ENCODE measurements at places on chromosomes 16 and 17.

DNA sequence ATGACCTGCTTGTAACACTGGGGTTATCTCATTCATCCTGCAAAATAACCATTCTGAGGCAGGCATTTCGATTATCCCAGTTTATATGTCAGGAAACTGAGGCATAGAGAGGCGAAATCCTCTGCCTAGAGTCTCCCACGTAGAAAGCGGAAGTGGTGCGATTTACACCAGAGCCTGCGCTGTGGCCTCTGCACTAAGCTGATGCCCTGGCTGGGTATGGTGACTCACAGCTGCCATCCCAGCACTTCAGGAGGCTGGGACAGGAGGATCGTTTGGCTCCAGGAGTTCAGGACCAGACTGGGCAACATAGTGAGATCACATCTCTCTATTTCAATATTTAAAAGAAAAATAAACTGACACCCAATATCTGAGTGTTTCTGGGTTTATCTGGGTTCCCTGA, 59.3 kb upstream of the BCO1 start:
- DNase-seq: no peak

GRCh38 chr17:65219124-65219523, 82.0 kb downstream of the RGS9 start:
- no peak for DNase-seq

GRCh38 chr17:11140501-11140900, 100.5 kb upstream of the SHISA6 start:
- no peak for DNase-seq

GRCh38 chr17:774313-774584, 7.8 kb downstream of the GLOD4 start:
- no peak for DNase-seq

DNA sequence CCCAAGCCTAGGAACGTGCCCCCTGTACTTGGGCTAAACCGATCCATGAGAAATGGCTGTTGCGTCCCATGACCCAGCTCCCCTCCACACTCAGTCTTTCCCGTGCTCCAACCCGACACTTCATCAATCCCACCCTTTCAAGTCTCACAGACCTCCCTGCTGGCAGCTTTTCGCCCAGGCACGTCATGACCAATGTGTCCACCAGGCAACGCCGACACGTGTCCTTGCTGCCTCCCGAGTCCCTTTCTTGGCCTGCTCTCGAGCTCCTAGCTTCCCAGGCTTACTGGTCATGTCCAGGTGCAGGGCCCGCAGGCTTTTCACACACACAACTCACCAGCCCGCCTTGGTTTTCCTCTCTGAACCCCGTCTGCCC, 12.2 kb downstream of the MNT start:
- DNase-seq: no peak

GRCh38 chr17:17883801-17884200, 47.0 kb upstream of the SREBF1 start:
- no peak for DNase-seq

DNA sequence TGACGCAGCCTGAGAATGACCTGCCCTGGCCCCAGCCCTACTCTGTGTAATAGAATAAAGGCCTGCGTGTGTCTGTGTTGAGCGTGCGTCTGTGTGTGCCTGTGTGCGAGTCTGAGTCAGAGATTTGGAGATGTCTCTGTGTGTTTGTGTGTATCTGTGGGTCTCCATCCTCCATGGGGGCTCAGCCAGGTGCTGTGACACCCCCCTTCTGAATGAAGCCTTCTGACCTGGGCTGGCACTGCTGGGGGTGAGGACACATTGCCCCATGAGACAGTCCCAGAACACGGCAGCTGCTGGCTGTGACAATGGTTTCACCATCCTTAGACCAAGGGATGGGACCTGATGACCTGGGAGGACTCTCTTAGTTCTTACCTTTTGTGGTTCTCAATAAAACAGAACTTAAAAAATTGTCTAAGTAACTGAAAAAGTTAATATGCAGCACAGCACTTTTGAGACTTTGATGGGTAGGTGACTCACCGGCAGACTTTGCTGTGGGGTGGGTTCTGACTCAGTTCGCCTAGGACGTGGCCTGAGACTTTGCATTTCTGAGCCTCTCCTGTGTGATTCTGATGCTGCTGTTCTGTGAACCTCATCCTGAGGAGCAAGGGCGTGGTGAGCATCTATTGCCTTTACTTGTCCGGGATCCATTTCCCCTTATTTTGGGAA, 5.7 kb downstream of the LAT start:
- no peak for DNase-seq

DNA sequence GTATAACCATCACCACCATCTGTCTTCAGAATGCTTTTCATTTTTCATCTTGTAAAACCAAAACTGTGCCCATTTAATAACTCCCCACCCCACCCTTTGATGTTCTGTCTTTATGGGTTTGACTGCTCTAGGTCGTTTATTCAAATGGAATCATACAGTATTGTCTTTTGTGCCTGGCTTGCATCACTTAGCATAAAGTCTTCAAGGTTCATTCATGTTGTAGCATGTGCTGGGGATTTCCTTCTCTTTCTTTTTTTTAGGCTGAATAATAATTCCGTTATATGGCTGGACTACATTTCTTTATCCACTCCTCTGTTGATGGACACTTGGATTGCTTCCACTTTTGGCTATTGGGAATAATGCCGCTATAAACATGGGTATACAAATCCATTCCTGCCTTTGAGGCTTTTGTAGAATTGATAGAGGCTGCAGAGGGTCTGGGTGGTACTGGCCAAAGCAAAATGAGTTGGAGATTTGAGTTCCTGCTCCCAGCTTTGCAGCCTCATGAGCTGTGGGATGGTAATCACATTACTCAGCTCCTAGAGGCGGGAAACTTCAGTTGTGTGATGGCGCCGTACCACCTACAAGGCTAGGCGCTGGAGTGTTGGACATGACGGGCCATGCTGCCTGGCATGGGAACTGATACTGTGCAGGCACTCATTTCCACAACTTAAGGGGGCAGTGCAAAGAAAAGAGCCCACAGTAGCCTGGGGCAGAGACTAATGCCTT, 64.8 kb downstream of the CLEC16A start:
- DNase-seq: no peak

DNA sequence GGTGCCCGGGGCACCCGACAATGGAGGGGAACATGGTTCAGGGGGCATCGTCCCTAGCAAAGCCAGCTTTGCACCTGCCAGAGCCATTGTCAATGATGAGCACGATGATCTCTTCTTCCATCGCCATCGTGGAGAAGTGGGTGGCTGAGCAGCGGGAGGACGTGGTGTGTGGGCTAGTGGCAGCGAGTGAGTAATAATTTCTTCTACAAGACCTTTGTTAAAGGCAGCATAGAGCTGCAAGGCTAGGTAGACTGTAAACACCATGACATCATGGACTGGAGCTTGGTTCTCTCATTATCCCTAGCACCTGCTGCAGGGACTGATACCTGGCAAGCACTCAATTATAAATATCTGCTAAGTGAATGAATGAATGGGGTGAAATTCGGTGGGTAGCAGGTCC, 6.7 kb upstream of the HEATR3 start:
- no peak for DNase-seq

GRCh38 chr17:64689106-64689505, 27.0 kb upstream of the SMURF2 start:
- DNase-seq: no peak

- DNase-seq: no peak
These were observed 1.1 kb downstream of the PARN start for GRCh38 chr16:14628806-14629611.

- no peak for DNase-seq
These were observed 62.7 kb downstream of the TEX2 start for GRCh38 chr17:64200080-64201032.

DNA sequence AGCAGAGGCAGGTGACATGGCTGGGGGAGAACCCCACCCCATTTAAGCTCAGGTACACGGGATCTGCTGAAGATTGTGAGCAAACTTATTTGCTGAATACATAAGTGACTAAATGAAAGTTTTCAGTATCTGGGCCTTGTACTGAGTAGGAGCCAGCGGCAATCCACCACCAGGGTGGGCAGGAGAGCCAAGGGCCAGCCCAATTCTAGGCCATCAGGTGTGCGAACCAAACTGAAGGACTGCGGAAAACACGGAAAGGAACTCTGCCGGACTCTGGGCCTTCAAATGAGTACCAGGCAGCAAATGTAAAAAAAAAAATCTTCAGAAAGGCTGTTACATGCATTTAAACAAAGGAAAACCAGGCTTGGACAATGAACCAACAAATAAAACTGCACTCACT, 19.7 kb downstream of the ARHGAP17 start:
- no peak for DNase-seq

- no peak for DNase-seq
These were observed 17.4 kb downstream of the RNF213 start for GRCh38 chr17:80277751-80278671.

GRCh38 chr17:72121164-72122009, 567 bp downstream of the SOX9 start:
- no peak for DNase-seq

DNA sequence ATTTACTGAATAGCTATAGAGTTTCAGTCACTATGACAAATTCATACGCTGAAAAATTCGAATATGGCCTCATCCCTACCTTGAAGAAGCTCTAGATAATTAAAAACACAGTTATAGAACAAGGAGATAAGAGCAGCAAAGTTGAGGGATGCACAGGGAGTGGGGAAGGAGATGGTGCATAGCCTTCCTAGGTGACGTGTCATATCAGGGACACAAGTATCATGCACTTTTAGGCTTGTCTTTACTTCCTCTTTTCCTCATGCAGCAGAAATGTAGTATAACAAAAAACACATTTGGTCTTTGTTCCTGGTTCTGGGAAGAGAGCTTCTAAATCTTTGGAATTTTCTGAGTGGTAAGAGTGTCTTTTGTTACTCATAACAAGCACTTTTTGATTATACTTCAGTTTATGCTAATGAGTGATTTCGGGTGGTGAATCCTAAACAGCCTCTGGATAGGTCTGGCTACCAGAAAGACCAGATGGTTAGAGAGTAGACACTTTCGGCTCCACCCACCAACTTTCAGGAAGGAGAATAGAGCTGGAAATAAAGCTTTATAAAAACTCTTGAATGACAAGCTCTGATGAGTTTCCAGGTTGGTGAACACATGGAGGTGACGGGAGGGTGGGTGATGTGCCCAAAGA, 341.4 kb downstream of the UTP18 start:
- no peak for DNase-seq

DNA sequence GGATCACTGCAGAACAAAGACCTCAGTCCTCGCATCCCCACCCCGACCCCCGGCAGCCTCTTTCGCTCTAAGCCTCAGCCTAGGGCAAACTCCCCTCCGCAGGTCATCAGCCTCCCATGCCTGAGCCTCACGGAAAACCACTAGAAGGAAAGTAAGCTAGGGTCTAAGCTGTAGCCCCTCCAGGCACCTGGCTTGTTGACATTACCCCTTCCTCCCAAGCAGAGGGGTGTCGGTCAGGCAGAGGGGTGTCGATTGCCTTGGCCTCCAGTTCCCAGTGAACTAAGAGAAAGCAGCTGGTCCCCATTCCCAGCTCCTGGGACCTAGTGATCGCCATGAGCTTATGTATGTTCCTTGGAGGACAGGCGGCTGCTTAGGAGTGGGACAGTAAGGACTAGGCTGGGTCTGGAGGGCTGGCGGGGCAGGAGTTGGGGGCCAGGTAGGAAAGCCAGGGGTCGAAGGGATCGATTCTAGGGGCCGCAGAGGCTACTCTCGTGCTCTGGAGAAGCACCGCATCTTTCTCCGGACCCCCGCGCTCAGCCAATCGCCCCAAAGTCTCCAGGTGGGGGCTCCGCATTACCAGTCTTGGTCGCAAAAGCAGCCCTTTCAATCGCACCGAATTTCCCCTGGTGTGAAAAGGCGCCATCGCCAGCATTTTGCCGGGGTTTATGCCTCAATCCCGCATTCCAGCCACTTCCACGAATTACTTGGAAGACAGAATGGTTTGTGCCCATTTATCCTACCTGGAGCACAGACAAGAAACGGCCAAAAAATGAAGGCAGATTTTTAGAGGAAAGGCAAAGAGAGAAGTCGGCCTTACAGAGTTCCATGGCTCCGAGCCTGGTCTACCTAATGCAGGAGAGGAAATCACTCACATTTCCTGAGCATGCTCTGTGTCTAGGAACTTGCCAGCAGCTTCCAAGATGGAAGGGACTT, 21.3 kb upstream of the HOXB13 start:
- DNase-seq: no peak

DNA sequence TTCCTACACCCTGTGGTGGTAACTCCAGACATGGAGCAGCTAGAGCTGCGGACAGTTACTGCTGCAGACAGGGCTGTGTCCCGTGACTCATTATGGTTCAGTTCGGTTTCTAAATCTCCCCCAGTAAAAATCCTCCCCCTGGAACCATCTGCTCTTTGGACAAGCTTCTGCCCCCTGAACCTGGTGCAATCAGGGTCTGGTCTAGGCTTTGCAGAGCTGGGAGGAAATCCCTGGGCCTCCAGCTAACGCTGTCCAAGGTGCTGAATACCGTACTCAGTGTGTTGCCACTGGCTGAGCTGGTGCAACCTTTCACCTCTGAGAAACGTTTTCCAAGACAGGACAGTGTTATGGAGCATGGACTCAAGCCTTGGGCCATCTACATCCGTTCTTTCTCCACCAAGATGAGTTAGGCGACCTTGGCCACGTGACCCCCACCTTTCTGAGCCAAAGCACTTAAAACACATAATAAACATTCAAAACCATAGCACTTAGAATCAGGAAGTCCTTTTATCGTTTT, 142.0 kb downstream of the CPPED1 start:
- no peak for DNase-seq

GRCh38 chr16:53052519-53053501, at the start of gene CHD9NB:
CHD9NB (minus strand) TSS chr16:53052897; CDS start chr16:53044158, 8,739 bp downstream.
- no peak for DNase-seq

DNA sequence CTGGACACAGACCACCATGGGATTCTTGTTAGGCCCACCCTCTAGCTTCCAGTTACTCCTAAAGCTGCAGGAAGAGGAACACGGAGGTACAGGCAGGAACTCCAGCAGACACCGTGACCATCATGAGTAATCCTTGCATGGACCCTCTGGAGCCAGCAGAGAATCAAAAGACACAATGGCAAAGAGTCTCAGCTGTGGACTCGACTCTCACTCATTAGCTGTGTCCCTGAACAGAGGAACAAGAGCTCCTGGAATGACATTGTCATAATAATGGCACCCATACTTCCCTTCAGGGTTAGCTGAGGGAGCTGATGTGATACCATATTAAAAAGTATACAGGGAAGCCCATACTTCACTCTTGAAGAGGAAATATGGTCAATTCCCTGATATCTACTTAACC, 176.3 kb upstream of the ASIC2 start:
- no peak for DNase-seq

DNA sequence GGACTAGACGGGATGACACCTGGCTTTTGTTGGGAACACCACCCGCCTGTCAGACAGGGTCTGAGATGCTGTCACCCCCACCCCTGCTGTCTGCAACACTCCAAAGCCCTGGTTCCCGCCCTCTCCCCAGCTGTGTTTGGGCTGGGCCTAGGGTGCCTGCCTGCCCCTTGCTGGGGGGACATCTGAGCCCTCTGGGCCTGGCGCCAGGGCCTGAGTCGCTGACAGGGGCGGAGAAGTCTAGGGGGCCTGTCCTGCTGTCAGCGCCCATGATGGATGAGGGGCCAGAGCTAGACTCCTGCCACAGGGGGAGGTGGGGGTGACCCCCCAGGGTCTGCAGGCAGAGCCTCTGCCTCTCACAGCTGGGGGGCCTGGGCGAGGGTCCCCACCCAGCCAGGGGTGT, 7.6 kb upstream of the PKMYT1 start:
- no peak for DNase-seq
